ENCODE measurements at places on chromosomes 1 and 21.

GRCh38 chr1:207695891-207696290, 51.0 kb downstream of the CR1L start:
- no peak for DNase-seq

DNA sequence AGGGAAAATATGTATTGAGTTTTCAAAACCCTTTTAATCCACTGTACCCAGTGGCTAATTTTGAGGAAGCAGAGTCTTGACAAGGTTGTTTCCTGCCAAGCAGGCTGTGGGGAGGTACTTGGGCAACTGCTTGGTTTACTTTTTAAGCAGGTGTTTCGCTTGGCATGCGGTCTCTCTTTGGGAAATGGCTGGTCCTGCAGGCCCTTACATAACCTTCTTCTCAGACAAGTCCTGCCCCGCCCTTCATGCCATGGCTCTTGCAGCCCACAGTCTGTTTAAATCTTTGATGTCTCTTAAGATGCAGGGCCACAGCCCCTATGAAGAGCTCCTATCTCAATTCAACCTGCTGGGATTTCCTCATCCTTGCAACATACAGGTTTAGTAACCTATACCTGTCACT, 36.0 kb upstream of the ABCD3 start:
- no peak for DNase-seq

DNA sequence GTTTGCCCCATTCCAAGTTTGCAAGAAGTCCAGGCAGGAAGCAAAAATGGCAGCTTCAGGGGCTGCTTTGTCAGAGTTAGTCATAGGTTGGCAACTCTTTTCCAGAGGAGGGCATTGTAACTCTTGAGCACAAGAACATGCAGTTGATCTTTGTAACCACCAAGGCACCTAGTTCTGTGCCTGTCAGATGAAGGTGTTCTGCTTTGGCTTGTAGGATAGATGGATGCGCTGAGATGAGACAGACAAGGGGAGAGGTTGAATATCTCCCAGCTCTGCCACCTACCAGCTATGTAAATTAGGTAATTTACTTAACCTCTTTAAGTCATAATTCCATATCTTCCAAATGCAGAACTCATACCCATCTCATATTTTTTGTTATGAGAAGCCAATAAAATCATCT, 89.3 kb downstream of the ZNF648 start:
- no peak for DNase-seq

- DNase-seq = no peak
Observed at GRCh38 chr1:246404078-246404477, 103.0 kb downstream of the SMYD3 start.

GRCh38 chr1:101302831-101303511, 66.2 kb downstream of the S1PR1 start:
- DNase-seq = no peak

- no peak for DNase-seq
Observed at GRCh38 chr1:43563876-43564539, 33.3 kb downstream of the PTPRF start.

All from bone marrow (tissue), 2 donors.